Mesothelial cell of epicardium (in vitro differentiated cells): ENCODE measurements at places on chromosomes 3 and 15.

GRCh38 chr3:61688307-61688984 lies 127.1 kb downstream of the PTPRG start:
- H3K27me3 ChIP-seq = no peaks in the 10 kb centered on the region
- H3K27ac ChIP-seq = no peak overlapping the region
- H3K4me1 ChIP-seq = peaks cover 6% of the 10 kb centered on the region
- no peaks in the 10 kb centered on the region for H3K36me3 ChIP-seq

GRCh38 chr3:78613421-78613879 lies 1154.3 kb downstream of the ROBO1 start:
- no peak for DNase-seq
- peaks cover 5% of the 10 kb centered on the region for H3K4me1 ChIP-seq
- H3K27ac ChIP-seq = no peak overlapping the region
- H3K27me3 ChIP-seq = no peaks in the 10 kb centered on the region
- peaks cover 18% of the 10 kb centered on the region for H3K36me3 ChIP-seq

DNA sequence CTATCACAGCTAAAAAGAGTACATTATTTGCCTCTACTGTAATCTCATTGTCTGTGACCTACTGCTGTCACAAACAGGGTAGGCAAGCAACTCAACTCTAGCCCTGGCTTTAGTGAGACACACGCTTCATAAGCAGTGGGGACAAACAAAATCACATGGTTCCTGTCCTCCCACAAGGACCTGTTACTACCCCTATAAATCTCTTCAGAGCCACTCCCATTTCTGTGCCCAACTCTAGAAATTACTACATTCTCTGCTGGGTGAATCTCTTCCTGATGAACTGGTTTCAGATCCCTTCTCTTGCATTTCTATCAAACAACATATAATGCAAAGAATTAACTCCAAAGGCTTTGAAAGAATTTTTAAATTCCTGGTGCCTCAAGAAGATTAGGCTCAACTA lies 117.3 kb downstream of the DMXL2 start:
- no peaks in the 10 kb centered on the region for H3K4me1 ChIP-seq
- H3K27ac ChIP-seq = no peak overlapping the region
- DNase-seq = no peak
- H3K36me3 ChIP-seq = peaks cover 9% of the 10 kb centered on the region
- no peak overlapping the region for H3K4me3 ChIP-seq

DNA sequence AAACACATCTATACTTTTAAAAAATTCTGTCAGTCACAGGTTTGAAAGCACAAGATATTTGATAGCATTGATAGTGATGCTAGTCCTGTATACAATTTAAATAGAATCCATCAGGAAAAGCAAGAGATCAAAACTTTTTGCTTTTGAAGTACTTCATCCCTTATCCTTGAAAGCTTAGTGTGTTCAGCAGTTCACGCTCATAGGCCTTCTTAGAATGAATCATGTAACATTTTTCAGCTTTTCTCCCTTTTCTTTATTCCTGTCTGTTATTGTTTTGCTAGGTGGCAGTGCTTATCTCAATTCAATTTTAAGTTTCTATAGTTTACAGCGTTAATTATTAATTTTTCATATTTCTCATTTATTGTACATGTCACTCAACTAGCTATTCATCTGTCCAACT lies 69.1 kb downstream of the FGF7 start:
- peaks cover 15% of the 10 kb centered on the region for H3K4me1 ChIP-seq
- DNase-seq = no peak
- no peak overlapping the region for H3K4me3 ChIP-seq
- no peaks in the 10 kb centered on the region for H3K27me3 ChIP-seq
- no peaks in the 10 kb centered on the region for H3K36me3 ChIP-seq

GRCh38 chr3:11522953-11523571 lies 120.7 kb downstream of the VGLL4 start:
- H3K27me3 ChIP-seq = no peaks in the 10 kb centered on the region
- H3K36me3 ChIP-seq = peaks cover 6% of the 10 kb centered on the region
- no peak overlapping the region for H3K4me3 ChIP-seq
- no peak for DNase-seq

DNA sequence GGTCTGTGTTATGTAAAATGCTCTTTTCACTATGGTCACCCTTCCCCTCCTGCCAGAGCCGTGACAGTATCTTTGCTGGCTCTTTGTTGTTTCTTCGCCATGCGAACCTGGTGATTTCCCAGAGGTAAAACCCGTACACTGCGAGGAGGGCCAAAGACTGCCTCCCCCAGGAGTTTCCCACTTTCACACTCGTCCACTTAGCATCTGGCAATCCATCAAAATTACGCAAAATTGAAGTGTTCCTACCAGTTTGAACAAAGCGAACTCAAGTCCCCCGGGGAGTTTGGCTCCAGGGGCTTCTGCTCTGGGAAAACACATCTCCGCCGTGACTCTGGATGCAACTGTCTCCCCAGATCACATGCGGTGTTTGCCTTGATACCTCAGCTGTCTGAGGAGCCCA lies 239.9 kb downstream of the FAM43A start:
- H3K4me3 ChIP-seq = no peak overlapping the region
- no peak for DNase-seq
- H3K4me1 ChIP-seq = peaks cover 28% of the 10 kb centered on the region
- H3K27ac ChIP-seq = no peak overlapping the region
- H3K36me3 ChIP-seq = no peaks in the 10 kb centered on the region
- H3K27me3 ChIP-seq = no peaks in the 10 kb centered on the region

DNA sequence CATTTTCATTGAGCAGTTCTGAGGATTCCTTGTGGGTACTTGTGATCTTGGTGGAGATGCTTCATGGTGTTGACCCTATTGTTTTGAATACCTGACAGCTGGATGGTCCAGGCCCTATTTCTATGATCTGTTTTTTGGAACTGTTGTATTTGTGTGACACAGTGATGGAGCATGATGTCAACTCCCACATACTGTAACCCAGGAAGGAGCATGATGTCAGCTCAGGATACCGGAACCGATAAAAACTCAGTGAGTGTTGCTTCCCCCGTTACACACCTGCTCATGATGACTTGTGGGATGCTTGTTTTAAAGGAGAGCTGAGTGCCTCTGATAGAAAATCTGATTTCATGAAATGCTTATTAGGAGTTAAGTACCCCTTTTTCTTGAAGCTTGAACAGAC lies 45.1 kb downstream of the ZBTB38 start:
- no peak overlapping the region for H3K4me3 ChIP-seq
- DNase-seq = no peak
- peaks cover 31% of the 10 kb centered on the region for H3K36me3 ChIP-seq
- peaks cover 57% of the 10 kb centered on the region for H3K4me1 ChIP-seq
- peak overlapping the region; percentile 99 for H3K27ac ChIP-seq

GRCh38 chr15:66761726-66762595 lies 59.9 kb downstream of the SMAD6 start:
- peak overlapping the region; percentile 38 for H3K4me3 ChIP-seq
- H3K36me3 ChIP-seq = no peaks in the 10 kb centered on the region
- H3K27ac ChIP-seq = peak overlapping the region; percentile 98
- DNase-seq = no peak

DNA sequence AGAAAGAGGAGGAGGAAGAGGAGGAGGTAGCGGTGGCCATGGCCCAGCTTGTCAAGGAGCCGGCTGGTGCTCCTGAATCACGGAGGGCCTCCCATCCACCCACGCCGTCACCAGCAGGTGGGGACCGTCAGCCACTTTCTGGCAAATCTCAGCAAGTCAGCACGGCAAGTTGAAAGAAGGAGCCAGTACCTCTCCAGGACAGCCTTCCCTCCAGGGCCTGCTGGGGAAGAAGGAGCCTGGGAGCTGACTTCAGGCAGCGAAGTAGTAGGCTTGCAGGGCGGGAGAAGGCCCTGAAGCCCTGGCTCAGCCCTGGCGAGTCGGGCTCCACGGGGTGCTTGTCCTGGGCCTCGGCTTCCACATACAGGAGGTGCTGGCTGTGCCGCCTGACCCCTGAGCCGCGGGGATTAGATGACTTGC lies 99.2 kb upstream of the TRPM1 start:
- no peaks in the 10 kb centered on the region for H3K36me3 ChIP-seq
- no peaks in the 10 kb centered on the region for H3K4me1 ChIP-seq
- H3K27me3 ChIP-seq = peaks cover 4% of the 10 kb centered on the region
- H3K27ac ChIP-seq = no peak overlapping the region
- no peak overlapping the region for H3K4me3 ChIP-seq

- H3K27ac ChIP-seq = no peak overlapping the region
- no peaks in the 10 kb centered on the region for H3K36me3 ChIP-seq
- H3K27me3 ChIP-seq = peaks cover 26% of the 10 kb centered on the region
- H3K4me3 ChIP-seq = no peak overlapping the region
- peaks cover 13% of the 10 kb centered on the region for H3K4me1 ChIP-seq
- no peak for DNase-seq
These were observed 29.0 kb upstream of the NR2C2 start for GRCh38 chr3:14918356-14918860.

DNA sequence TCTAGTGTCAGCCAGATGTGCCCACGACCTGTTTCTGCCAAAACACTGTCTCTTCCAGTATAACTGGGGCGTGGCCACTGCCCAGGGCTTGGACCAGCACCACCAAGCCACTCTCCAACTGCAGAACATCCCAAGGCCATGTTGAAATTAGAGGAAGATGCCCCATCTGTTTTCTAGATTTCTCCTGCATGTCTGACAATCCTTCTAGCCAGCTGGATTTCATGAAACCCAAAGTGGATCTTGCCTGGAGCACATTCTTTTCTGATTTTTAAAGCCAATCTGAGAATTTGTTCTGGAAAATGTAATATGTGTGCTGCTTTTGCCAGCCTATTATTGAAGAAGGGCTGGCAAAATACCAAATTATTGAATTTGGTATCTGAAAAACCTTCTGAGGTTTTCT lies 182.5 kb downstream of the SLCO3A1 start:
- H3K27ac ChIP-seq = no peak overlapping the region
- H3K4me3 ChIP-seq = no peak overlapping the region
- DNase-seq = no peak
- no peaks in the 10 kb centered on the region for H3K36me3 ChIP-seq
- peaks cover 64% of the 10 kb centered on the region for H3K27me3 ChIP-seq

DNA sequence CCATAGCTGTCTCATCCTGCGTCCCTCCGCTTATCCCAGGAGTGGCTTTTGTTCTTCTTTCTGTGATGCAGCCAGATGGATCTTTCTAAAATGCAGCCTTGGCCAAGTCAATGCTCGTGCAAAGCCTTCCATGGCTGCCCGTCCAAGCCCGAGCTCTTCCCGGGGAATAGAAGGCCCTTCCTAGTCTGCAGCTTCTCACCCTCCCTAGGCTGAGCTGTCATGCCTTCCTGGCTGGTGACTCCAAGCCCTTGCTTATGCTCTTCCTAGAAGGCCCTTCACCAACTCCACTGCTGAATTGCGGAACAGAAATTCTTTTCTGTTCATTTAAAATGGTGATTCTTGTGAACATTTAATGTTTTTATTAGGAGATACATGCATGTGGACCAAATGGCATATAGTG lies 95.9 kb downstream of the SMAD6 start:
- peak overlapping the region; percentile 76 for H3K27ac ChIP-seq
- DNase-seq = no peak
- H3K36me3 ChIP-seq = no peaks in the 10 kb centered on the region
- H3K27me3 ChIP-seq = no peaks in the 10 kb centered on the region
- H3K4me1 ChIP-seq = peaks cover 44% of the 10 kb centered on the region

GRCh38 chr3:133855002-133855370 lies 40.7 kb downstream of the RAB6B start:
- no peaks in the 10 kb centered on the region for H3K4me1 ChIP-seq
- DNase-seq = no peak
- H3K4me3 ChIP-seq = no peak overlapping the region
- no peaks in the 10 kb centered on the region for H3K27me3 ChIP-seq
- H3K36me3 ChIP-seq = no peaks in the 10 kb centered on the region
- no peak overlapping the region for H3K27ac ChIP-seq

DNA sequence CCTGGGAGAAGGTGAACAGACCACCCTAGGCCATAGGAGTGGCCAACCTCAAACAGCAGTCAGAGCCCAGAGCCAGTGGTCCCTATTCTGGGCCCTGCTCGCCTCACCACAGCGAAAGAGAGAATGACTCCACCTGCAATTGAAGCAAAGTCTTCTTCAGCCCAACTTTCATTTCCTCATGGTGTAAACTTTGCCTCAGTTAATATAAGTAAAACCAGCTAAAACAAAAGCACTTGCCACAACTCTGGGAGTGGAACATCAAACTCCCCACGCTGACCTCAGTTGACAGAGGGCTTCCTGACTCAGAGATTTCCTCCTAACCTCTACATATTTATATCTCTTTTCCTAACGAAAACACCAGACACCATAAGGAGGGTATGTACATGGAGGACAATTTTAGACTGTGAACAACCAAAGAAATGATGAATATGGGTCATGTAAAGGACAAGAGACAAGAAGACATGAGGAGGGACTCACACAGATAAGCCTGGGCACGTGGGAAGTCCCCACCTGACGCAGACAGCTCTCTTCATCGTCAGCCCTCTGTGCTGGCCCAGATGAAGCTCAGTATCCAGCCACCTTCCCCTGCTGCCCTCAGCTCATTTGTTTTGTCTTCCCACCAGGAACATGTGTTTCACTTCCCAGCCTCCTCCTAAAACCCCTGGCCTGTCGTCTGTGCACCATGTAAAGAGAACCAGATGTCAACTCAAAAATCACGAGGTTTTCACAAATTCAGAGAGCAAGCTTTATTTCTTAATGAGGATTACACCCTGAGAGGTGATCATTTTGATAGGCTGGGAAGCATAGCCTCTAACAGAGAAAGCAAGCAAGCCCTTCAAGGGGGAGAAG lies 140.9 kb downstream of the KCNMB2 start:
- no peaks in the 10 kb centered on the region for H3K36me3 ChIP-seq
- no peak overlapping the region for H3K4me3 ChIP-seq
- H3K27me3 ChIP-seq = no peaks in the 10 kb centered on the region
- DNase-seq = no peak
- peak overlapping the region; percentile 81 for H3K27ac ChIP-seq

- peaks cover 3% of the 10 kb centered on the region for H3K36me3 ChIP-seq
- no peak overlapping the region for H3K27ac ChIP-seq
- no peak for DNase-seq
- no peaks in the 10 kb centered on the region for H3K4me1 ChIP-seq
These were observed 318.5 kb upstream of the ARPP21 start for GRCh38 chr3:35320646-35321407.

- no peak overlapping the region for H3K27ac ChIP-seq
- H3K27me3 ChIP-seq = no peaks in the 10 kb centered on the region
- DNase-seq = no peak
- no peak overlapping the region for H3K4me3 ChIP-seq
- H3K4me1 ChIP-seq = peaks cover 10% of the 10 kb centered on the region
- no peaks in the 10 kb centered on the region for H3K36me3 ChIP-seq
These were observed 109.4 kb downstream of the KLF13 start for GRCh38 chr15:31435912-31436628.

GRCh38 chr3:25476639-25477038 lies 48.6 kb downstream of the RARB start:
- peaks cover 26% of the 10 kb centered on the region for H3K36me3 ChIP-seq
- no peak overlapping the region for H3K4me3 ChIP-seq
- no peak for DNase-seq
- H3K4me1 ChIP-seq = peaks cover 78% of the 10 kb centered on the region
- H3K27me3 ChIP-seq = no peaks in the 10 kb centered on the region
- H3K27ac ChIP-seq = no peak overlapping the region

DNA sequence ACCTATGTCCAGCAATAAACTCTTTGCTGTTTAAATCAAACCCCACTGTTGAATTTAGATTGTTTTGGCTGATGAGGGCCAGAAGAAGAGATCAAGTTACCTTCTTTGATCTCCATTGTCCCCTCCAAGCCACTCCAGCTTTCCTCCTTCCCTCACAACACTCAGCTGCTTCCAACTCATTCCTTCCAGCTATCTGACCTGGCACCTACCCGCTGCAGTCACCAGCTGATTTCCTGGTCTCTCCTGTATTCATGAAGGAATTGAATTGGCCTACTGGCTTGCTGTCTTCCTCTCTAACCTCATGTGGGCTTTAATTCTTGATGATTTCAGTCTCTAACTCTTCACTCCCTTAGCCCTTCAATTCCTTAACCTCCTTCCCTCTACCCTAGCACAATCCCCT lies 40.8 kb upstream of the ABHD17C start:
- no peak overlapping the region for H3K27ac ChIP-seq
- H3K27me3 ChIP-seq = no peaks in the 10 kb centered on the region
- no peaks in the 10 kb centered on the region for H3K4me1 ChIP-seq
- no peak for DNase-seq
